Renal cortex interstitium (tissue), 15 donors: ENCODE measurements at places on chromosomes 3 and 15.

- no peak for DNase-seq
Observed at GRCh38 chr15:55402707-55403106, 5.5 kb downstream of the CCPG1 start.

DNA sequence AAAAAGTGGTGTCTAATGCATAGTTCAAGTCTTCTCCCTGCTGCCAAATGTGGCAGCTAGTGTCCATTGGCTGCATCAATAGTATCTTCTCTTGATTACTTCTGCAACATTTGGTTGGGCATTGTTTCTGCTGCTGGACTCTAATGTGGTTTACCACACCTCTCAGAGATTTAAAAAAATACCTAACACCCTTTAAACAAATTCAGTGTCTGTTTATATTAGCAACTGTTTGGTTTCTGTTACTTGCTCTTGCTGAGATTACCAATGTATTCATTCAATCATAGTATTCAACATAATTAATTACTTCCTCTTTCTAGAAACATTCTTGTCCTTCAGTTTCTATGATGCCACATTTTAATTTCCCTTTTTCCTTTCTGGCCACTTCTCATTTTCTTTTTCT is 20.3 kb upstream of the NECTIN3 start:
- DNase-seq = no peak

DNA sequence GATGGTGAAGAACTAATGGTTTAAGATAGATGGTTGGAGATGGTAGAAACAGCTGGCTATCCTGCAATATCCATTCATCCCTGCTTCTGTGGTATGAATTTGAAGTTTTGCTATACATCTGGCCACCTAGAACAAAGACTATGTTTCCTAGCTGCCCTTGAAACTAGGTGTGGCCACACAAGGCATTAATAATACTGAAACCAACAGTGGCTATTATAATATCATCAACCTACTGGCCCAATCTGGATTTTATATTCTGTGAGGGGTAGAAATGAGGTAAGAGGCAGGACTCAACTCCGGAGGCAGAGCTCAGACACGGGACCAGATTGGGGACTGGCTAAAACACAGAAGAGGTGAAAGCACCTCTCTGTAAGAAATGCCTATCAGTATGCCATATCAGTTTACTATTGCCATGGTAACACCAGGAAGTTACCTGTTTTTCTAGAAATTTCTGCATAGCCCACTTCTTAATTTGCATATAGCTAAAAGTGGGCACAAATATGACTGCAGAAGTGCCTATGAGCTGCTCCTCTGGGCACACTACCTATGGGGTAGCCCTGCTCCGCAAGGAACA is 8.4 kb downstream of the IFT80 start:
- DNase-seq = no peak

GRCh38 chr15:70516408-70517193 is 246.8 kb downstream of the UACA start:
- no peak for DNase-seq

GRCh38 chr3:106172780-106173179 is 304.0 kb upstream of the CBLB start:
- no peak for DNase-seq
